Stimulated activated CD4-positive, alpha-beta T cell treated with anti-CD3 and anti-CD28 coated beads, Interleukin-1b, Interleukin-23, amount 100 ng/mL, for 1 hour (primary cell): ENCODE measurements at places on chromosomes 6 and 20.

DNA sequence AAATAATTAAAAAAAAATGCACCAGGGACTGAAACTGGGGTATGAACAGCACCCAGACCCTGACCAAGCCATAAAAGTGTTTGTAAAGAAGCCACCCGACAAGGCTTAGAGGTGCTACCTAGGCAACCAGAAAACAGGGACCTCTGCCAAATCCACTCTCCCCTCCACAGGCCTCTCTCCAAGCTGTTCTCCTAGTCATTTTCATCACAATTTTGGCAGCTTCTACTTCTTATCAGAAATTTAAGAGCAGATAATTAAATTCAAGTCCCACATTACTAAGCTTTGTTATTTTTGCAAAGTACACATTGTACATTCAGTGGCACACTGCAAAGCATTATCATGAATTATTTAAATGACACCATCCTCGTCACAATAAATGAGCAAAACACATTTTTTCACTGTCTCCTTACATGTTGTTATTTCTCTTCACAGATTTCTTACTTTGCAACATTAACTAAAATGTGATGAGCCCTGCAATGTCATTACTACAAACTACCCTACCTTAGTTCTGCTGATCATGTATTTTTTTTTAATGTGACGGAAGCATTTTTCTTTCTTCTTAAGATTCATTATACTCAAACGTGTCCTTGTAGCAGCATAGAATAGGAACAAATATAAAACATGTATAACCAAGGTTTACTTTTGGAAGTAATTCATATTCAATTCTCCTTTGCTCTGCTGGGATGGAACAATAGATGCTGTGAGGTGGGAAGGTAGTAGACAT, 38.1 kb downstream of the ECT2L start:
- no peak for DNase-seq

DNA sequence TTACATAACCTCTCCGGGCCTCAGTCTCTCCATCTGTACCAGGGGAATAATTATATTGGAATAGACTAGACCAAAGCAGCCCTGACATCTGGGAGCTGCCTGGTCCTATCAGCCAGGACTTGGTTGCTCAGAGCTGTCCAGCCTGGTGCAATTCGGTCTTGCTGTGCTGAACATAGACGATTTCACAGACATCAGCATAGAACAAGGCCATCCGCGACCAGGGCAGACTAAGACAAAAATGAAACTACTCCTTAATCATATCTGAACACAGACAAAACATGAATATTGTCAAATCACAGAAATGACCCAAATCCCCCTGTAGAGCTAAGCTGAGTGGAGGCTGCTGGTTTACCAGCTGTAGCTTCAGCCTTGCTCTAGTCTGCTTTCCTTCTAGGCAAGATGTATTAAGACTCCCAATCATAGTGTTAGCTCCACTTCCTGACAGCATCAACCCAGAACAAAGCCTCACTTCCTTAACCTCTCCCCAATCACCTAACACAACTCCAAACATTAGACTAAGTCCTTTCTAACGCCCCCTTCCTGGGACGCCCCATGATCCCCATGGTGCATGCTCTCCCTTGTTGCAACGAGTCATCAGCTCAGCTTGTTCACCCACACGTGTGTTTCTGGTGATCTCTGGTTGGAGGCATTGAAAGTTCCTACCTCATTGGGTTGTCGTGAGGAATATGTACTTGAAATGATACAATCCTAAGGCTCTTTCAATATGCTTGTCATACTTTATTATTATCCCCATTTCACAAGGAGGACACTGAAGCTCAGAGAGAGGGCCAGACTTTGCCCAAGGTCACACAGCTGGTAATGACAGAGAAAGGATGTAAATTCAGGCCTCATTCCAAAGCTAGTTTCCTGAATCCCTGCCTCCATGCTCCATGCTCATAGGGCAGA, 3.5 kb upstream of the MAPK13 start:
- no peak for DNase-seq

DNA sequence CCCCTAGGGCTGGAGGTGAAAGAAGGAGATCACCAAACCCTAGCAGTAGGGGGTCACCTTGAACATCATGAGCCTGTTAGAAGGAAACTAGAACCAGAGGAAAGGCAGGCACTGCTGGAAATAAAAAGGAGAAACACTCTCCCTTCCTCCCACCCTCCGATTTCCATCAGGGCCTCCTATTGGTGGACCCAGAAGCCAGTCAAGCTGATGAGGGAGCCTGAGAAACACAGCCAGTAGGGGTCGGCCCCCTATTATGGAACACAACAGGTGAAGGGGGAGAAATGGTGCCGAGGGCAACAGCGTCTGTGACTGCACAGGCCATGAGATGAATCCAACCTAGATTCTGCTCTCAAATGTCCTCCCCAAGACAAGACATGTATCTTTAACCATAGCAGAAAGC, 156.1 kb upstream of the LRFN2 start:
- no peak for DNase-seq

GRCh38 chr6:251920-252319, 40.4 kb upstream of the DUSP22 start:
- no peak for DNase-seq

DNA sequence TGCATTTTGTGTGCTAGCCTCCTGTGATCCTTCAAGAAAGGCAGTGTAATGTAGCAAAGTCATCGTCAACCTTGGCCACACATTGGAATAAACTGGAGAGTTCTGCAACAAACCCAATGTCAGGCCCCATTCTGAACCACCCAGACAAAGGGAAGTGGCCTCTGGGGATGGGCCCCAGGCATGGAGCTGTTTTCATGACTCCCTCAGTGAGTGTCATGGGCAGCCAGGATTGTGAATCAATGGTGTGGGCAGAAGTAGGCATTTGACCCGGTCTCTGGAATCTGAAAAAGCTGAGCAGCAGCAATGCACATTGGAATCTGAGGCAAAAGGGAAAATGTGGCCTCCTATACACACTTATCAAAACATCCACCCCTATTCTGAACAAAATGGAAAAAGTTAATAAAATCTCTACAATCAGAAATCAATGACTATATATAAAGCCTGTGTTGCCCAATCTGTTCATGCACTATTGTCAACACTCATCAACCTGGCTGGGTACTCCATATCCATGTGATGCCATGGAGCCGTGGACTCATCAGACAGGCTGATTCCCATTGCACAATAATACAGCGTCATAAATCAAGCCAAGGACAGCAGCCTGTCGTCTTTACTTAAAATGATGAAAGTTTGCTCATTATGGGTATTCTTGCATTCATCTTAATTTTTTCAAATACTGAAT, 134.9 kb upstream of the STMND1 start:
- no peak for DNase-seq

DNA sequence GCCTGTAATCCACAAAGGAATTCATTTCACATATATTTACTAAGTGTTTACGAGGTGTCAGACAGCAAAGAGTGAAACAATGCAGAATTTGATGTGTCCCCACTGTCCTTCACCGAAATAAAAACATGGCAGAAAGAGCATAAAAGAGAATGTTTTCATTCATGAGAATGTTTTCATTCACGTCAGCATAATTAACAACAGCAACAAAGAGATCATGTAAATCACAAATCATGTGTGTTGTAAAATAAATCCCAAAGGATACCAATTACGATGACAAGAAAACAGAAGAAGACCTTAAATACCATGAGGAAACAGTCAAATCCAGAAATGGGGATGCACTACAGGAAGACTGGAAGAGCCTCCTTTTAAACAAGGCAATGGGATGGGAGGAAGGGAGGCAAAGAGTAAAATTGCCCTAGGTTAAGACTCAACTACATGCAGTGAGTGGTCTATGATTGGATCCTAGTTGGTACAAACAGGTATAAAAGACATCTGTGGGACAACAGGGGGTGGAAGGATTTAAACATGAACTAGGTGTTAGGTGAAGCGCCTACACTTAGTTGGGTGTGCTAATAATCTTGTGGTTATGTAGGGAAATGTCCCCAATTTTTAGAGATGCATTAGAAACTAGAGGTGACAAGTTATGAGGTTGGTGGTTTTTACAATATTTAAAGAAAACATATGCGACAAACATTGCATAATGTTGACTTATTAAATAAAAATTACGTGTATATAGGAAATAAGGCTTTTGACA, 1.5 kb downstream of the ZSCAN31 start:
- DNase-seq = no peak

GRCh38 chr6:116369540-116369939, 1.2 kb upstream of the DSE start:
- no peak for DNase-seq

GRCh38 chr6:1850121-1850839, 240.6 kb downstream of the FOXC1 start:
- no peak for DNase-seq

- DNase-seq = no peak
These were observed 512.3 kb downstream of the TFAP2B start for GRCh38 chr6:51330971-51331370.

GRCh38 chr6:14791526-14791925, 454.3 kb upstream of the JARID2 start:
- no peak for DNase-seq

- no peak for DNase-seq
These were observed 650 bp upstream of the TTK start for GRCh38 chr6:80003826-80004172.

GRCh38 chr6:150293423-150294173, 75.2 kb upstream of the IYD start:
- DNase-seq = no peak

DNA sequence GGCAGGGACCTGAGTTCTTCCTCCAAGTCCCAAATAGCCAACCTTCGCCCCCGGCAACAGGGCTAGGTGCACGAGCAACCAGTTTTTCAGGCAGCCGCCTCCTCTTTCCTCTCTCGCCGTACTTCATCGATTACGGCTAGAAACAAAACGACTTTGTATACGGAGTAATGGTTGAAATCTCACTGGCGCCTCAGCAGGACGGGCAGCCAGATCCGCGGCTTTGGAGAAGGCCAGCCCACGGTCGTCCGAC, 333 bp upstream of the SMIM13 start:
- DNase-seq = no peak

DNA sequence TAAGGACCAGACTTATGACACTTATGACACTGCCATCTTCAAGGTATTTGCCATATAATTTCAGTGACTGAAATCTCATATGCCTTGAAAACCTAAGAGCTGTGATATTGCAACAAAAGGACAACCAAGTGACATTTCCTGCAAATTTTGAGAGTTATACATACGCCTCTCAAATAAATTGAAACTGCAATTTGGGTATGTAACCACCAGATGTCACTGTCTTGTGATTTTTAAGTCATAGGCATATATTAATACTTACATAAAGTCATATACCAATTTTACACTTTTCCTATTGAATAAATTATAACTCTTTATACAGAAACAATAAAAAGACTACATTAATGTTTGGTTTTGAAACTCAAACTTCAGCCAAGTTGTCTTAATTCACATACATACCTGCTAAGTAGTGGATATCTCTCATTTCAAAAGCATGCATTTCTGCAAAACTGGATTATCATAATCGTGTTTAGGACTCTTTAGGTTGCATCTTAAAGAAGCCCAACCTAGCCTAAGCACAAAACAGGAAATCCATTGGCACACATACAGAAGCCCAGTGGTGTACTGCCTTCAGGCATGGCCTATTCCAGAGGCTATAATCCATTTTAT, 180.2 kb downstream of the PACRG start:
- DNase-seq = no peak

DNA sequence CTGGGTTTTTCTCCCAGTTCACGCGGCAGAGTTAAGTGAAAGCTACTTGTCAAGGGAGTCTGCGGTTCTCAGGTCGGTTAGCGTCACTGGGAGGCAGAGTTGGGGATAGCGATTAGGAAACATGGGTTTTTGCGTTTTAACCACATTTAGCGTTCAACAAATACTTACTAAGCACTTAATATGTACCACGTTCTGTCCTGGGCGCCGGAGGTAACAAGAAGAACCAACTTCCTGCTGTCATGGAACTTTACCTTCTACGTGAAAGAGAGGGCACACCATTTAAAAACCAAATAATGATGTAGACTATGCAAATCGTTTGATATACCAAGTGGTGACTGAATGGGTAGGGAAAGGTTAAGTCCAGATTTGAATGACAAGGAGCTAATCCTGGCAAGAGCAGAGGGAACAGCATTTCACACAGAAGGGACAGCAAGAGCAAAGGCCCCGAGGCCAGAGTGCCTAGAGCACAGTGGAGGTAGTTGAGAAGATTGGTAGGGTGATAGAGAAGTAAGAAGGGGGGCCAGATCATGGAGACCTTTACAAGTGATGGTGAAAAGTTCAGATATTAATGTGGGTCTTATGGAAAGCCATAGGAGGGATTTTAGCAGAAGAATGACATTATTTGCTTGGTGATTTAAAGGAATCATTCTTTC, 744 bp downstream of the RIOK1 start:
- DNase-seq = no peak

GRCh38 chr20:1983301-1983700, 10.6 kb downstream of the PDYN start:
- no peak for DNase-seq

DNA sequence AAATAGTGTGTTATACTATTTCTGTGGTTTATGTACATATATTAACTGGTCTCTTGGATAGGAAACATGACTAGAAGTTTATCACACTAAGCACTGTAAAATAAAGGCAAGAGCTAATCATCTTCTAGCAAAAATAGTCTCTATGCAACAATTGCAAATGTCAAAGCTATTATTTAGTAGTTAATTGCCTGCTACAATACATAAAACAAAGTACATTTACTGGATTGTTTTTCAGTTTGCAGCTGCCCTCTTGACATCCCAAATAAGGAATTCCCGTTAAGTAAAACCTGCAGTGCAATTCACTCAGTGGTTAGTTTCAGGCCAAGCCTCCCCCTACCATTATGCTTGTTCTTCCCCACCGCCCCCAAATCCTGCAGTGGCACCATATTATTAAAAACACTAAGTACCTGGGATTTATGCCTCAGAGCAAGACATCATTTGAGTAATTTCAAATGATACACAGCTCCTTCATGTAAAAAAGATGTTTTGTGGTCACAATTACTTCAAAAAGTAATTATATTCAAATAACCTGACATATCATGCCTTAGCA, 1.6 kb upstream of the ATP5F1E start:
- no peak for DNase-seq

GRCh38 chr20:60481743-60482133, 523.5 kb downstream of the CDH26 start:
- DNase-seq = no peak

DNA sequence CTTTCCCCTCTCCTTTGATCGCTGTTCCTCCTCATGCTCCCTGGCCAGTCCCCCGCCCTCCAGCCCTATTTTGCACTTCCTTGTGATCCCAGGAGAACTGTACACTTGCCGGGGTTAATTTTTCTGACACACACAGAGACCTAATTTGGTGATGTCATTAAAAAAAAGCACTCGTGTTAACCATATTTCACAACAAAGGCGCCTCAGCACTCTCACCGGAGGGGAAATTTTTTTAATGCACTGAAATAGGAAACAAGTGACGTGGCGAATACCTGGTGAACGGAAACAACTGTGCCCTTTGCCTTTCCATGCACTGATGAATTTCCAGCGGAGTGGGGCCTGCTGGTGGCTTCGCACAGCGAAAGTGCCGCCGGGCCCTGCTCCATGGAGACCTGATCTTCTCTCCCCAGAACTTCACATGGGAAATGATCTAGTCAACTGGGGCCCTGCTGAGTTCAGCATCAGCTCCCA, 53.9 kb upstream of the TAGAP start:
- peak; percentile 58 for DNase-seq
